ENCODE measurements at places on chromosomes 11 and 22.

DNA sequence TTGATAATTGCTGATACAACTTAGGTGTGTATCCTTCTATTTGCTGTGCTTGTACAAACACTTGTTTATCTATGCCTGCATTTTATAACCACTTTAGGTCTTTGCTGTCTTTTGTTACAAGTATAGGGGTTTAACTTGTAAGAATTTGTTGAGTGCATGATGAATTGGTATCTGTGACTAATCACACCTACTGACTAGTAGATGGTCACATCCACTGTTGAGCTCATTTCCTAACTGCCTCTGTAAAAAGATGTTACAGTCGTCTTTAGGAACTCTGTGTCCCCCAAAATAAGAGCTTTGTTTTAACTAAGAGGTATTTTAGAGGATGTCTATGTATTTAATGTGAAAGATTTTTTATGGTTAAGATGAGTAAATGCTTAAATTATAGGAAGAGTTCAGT, 60.5 kb downstream of the HIPK3 start:
- DNase-seq: no peak

- no peak for DNase-seq
Observed at GRCh38 chr22:49193901-49194465, 633.7 kb downstream of the BRD1 start.

GRCh38 chr22:25083807-25084200, 115.9 kb upstream of the CRYBB3 start:
- DNase-seq: peak; percentile 48

DNA sequence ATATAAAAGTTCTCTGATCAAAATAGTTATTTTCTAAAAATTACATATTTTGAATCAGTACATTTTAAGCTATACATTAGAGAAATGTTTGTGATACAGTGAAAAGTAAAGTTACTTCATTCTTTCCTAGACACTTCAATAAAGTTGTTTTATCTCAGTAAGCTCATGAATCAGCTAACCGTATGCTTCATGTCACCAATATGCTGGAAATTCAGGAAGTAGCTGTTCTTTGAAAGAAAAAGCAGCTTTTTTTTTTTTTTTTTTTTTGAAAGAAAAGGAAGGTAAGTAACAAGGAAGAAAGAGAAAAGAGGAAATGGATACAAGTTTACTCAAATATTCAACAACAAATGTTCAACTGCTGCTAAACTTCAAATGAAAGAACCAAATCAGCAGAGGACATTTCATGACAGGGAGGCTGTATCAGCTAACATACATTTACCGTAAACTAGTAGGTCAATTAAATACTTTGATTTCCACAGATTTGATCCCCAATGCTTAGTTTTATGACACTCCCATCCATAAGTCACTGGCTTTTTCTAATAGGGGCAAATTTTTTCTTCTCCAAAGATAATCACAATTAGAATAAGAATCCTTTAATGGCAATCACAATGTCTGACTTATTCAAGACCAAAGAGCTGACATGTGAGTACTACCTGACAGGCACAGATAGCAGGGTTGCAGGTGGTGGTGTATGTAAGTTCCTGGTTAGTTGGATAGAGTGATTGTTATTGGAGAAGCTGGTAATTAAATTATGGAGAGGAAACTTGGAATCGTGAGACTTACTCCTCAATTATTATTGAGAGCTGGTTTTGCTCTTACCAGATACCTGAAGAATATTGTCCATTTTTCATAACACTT, 754 bp downstream of the OR52A1 start:
- DNase-seq: no peak

GRCh38 chr11:9516113-9516512, 55.3 kb downstream of the ZNF143 start:
- no peak for DNase-seq

- DNase-seq: no peak
Observed at GRCh38 chr22:33756508-33756949, 163.7 kb downstream of the LARGE1 start.

DNA sequence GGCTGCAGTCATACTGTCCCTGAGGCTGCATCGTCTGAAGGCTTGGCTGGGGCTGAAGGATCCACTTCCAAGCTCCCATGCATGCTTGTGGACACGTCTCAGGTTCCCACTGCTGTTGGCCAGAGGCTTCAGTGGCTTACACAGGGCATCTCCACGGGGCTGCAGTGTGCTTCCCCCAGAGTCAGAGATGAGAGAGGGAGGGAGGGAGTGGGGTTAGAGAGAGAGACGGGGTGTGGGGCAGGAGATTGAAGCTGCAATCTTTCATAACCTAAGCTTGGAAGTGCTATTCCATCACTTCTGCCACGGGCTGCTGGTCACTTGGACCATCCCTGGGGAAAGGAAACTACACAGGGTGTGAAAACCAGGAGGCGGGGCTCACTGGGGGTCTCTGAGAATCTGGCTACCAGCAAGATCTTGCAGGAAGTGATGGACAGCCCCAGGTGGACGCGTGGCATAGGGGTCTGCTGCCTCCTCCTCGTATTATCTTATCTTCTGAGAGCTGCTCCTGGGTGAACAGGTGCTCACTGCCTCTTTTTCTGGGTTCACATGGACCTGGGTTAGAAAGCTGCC, 63.0 kb upstream of the MYEOV start:
- no peak for DNase-seq

- DNase-seq: no peak
Observed at GRCh38 chr22:37647928-37648327, 8.5 kb downstream of the SH3BP1 start.

- no peak for DNase-seq
Observed at GRCh38 chr11:70100791-70101190, 22.7 kb downstream of the ANO1 start.

DNA sequence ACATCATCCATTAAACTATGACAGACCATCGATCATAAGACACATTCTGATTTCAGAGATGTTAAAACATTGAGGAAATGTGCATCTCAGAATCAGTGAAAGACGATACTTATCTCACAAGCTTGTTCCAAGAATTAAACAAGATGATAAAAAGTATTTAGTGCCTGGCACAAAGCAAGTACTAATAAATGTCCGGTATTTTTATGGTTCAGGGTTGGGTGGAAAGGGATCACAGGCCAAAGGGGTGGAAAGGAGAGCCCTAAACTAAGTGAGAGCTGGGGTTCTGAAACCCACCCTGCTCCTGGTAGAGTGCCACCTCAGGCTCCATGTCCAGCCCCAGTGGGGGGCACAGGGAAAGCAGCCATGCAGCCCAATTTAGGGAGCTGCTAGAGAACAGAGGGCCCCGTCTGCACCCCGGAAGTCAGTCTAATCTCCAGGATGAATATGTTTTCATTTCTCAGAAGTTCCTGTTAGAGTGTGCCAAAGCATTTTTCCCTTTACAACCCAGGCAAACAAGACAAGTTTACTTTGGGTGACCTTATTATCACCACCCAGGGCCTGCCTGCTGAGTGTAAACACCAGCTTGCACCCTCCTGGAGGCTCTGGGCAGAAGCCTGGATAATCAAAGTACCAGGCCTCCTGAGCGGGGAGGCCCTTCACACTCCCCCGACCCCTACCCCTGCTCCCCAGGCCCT, 3.8 kb upstream of the CREB3L1 start:
- no peak for DNase-seq

DNA sequence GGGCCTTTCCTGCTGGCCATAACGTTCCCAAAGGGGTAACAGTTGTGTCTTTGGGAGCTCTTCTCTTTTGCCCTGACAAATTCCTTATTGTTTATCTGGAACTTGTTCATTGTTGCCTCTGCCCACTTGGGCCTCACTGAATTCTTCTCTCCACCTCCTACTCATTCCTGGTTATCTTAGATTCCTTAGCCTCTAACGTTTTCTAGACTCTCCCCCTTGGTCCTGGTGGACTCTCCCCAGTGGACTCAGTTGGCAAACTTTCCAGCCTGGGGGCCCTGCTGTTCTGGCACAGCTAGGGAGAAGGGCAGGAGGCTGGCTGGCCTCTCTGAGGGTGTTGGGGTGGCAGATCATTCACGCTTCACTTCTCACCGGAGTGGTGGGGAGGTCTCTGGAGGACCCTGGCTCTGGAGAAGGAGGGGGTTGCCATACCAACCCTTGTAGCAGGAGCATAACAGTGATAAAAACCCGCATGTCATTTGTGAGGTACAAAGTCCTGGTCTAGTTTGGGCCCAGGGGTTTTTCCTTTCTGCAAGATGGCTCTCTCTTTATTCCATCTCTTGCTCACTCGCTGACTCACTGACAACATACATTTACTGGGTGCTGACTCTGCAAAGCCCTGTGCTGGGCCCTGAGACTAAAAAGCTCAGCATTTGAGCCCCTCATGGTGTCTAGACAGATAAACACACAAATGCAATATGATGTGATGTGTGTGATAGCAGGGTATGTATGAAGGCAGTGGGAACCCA, 39.7 kb downstream of the YWHAH start:
- DNase-seq: no peak

GRCh38 chr11:128620309-128621100, 33.1 kb upstream of the ETS1 start:
- no peak for DNase-seq

DNA sequence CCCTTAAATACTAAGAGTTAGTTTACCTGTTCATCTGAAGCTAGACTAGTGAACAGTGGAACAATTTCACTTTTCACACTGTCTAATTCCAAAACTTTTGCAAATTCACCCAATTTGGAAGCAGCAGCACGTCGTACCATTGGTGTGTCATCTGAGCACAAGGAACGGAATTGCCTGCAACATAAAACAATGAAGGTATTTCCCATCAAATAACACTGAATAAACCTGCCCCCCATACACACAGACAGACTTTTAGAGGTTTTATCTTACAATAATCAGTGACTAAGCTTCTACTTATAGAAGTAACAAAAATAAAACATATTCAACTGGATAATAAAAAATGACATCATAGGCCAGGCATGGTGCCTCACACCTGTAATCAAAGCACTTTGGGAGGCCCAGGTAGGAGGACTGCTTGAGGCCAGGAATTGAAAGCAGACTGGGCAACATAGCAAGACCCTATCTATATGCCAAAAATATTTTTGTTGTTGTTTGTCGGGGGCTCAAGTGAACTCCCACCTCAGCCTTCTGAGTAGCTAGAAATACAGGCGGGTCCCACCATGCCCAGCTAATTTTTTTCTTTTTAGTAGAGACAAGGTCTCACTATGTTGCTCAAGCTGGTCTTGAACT, 6.3 kb downstream of the PPP2R1B start:
- DNase-seq: no peak

- no peak for DNase-seq
Observed at GRCh38 chr11:70490723-70491558, 92.6 kb downstream of the CTTN start.

- DNase-seq: peak; percentile 39
Observed at GRCh38 chr11:30196400-30197206, 34.2 kb upstream of the FSHB start.

GRCh38 chr22:46684706-46685105, 53.3 kb downstream of the CERK start:
- DNase-seq: no peak

GRCh38 chr11:127304634-127305033, 304.1 kb upstream of the KIRREL3 start:
- no peak for DNase-seq

DNA sequence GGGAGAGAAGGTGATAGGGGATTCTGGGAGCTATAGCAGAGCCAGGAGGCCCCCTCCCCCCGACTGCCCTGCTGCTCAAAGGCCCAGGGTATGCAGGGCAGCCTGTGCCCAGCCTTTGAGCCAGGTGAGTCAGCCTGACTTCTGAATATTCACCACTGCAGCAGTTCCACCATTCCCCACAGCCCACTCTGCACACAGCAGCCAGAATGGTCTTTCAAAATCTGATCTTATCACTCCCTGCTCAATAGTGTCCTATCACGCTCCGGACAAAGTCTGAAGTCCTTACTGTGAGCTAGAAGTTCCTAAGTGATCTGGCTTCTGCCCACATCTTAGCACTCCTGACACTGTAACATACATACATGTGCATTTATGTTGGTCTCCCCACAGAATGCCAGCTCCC, 111.7 kb downstream of the BUD13 start:
- DNase-seq: no peak

- DNase-seq: no peak
Observed at GRCh38 chr11:116507849-116508695, 264.7 kb downstream of the BUD13 start.

- DNase-seq: peak; percentile 44
Observed at GRCh38 chr11:122690801-122691548, 35.5 kb downstream of the UBASH3B start.

DNA sequence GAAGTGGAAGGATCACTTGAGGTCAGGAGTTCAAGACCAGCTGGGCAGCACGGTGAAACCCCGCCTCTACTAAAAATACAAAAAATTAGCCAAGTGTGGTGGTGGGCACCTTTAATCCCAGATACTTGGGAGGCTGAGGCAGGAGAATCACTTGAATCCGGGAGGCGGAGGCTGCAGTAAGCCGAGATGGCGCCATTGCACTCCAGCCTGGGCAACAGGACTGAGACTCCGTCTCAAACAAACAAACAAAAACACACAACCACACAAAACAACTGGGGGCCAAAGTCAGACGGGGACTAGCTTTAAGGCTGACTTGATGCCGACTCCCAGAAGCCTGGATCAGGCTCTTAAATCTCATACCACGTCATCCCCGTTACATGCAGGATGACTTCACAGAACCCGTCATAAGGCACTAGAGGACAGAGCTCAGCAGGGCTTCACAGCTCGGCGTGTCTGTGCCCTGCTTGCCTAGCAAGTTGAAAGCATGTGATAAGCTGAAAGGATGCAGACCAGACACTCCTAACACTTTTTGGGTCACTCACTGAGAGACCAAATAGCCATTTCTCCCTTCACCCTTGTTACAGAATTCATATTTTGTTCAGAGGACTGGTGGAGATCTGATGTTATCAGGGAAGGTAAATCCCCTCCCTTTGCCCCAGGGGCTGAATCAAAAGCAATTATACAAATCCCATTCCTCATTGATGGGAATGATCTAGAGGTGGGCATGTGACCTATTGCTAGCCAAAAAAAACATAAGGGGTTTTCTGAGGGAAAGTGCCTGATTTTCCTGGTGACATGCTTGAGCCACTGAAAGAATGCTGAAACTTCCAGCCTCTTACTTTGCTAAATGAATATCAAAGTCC, 65.4 kb downstream of the GAB2 start:
- no peak for DNase-seq

GRCh38 chr22:25404928-25405816, 159.3 kb upstream of the GRK3 start:
- peak; percentile 60 for DNase-seq

DNA sequence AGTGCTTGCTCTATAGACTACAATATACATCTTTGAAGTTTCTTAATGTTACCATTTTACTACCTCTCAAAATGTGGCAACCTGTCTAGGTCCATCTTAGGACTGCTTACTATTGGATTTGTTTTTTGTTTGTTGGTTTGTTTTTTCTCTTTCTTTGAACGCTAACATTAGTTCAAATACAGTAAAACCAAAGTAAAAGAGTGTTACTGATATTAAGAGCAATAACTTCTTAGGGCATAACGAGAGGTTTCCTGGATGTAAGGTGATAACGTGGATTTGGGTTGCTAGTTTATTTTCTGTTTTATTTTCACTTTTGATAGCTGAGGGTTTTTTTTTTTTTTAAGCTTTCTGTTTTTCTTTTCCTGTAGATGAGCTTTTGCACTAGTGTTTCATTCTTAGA, 43.6 kb downstream of the TMEM135 start:
- DNase-seq: no peak

GRCh38 chr11:65225279-65226102, 36.3 kb upstream of the POLA2 start:
- peak; percentile 42 for DNase-seq

GRCh38 chr11:76083563-76084451, 122.5 kb downstream of the WNT11 start:
- DNase-seq: no peak

All from midbrain (tissue), 1 donor.